Heart left ventricle (tissue), 16 donors: ENCODE measurements at places on chromosomes 16 and 17. TPM values are rescaled to one million over a fixed set of nuclear protein-coding genes. Genes with fewer than 3 reads are reported as not detected.

The RRAD gene
- polyA plus RNA-seq, result 152 TPM

The RAP1GAP2 gene
- 18.3 TPM for polyA plus RNA-seq

The VEZF1 gene
- 46.4 TPM for polyA plus RNA-seq

The TTYH2 gene
- 10.3 TPM for polyA plus RNA-seq

The ZG16B gene
- not detected for polyA plus RNA-seq
